ENCODE measurements at places on chromosomes 2 and 18. TPM values are rescaled to one million over a fixed set of nuclear protein-coding genes. Genes with fewer than 3 reads are reported as not detected.

DNA sequence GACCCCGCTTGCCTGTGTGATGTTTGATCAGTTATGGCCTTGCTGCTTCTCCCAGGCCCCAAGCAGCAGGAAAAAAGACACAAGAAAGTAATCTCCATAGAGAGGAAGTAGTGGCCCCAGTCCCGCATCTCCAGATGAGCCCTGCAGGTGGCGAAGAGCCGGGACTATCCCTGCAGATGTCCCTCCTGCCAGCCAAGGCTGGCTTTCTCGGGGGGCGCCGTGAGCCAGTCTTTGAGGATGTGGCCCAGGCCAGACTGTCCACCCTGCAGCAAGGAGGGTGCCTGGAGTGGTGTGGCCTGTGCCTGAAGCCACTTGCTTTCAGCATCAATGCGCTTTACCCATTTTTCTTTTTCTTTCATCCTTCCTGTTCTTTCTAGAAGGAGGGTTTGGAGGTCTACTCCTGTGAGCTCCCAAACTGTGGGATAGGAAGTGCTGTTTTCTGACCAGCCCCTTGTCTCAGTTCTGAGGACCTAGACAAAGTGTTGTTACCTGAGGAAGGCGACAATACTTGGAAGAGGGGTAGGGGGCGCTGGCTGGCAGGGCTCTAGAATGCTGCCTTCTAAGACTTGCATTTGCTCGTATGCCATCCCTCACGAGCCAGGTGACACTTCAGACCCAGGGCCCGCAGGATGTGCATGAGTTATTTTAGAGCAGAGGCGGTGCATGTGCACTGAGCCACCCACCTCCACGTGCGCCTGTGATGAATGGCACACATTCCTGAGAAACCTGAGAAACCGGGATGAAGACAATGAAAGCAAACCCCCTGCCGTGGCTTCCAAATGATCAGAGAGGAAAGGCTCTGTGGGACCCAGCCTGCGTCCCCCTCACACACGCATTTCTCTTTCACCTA, 255.8 kb downstream of the FBXO15 start:
- no peak for DNase-seq

DNA sequence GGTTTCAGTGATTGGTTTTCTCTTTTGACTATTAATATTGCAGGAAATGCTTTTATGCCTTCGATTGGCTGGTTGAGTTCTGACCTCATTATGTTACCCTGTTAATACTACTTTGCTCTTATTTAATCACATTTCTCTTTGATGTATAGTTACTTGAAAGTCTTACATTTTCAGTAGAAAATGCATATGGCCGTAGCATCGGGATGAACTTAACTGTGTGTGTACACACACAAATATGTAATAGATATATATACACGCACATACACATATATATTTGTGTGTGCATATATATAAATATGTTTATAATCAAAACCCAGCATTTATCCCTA, 1.6 kb downstream of the EPC2 start:
- no peak for DNase-seq

- DNase-seq = no peak
Measured at GRCh38 chr2:239671916-239672849, 271.4 kb upstream of the HDAC4 start.

IL1F10 gene
- total RNA-seq = not detected

SERPINB13 gene
- not detected for total RNA-seq

Measured in IMR-90 (cell line).